ENCODE measurements at places on chromosomes 5 and 9. TPM values are rescaled to one million over a fixed set of nuclear protein-coding genes. Genes with fewer than 3 reads are reported as not detected.

TSSK1B gene
- not detected for total RNA-seq

TBC1D9B gene
- total RNA-seq: 44.9 TPM

ADAMTS12 gene
- 15.2 TPM for total RNA-seq

HTR4 gene
- not detected for total RNA-seq

PSMD5 gene
- 15.0 TPM for total RNA-seq

PCDHGA11 gene
- total RNA-seq: 0.96 TPM

All from A375 (cell line).